ENCODE measurements at places on chromosomes 6 and 20.

GRCh38 chr6:113317442-113317841 is 539.7 kb upstream of the MARCKS start:
- no peak for DNase-seq

- DNase-seq, result no peak
These were observed 1.7 kb downstream of the PDE7B start for GRCh38 chr6:135853227-135853626.

- no peak for DNase-seq
These were observed 173.7 kb upstream of the ZNF217 start for GRCh38 chr20:53767206-53767930.

GRCh38 chr6:107658920-107659865 is 164.9 kb downstream of the SCML4 start:
- DNase-seq, result no peak

- DNase-seq, result no peak
These were observed 63.8 kb upstream of the TINAG start for GRCh38 chr6:54244430-54244829.

DNA sequence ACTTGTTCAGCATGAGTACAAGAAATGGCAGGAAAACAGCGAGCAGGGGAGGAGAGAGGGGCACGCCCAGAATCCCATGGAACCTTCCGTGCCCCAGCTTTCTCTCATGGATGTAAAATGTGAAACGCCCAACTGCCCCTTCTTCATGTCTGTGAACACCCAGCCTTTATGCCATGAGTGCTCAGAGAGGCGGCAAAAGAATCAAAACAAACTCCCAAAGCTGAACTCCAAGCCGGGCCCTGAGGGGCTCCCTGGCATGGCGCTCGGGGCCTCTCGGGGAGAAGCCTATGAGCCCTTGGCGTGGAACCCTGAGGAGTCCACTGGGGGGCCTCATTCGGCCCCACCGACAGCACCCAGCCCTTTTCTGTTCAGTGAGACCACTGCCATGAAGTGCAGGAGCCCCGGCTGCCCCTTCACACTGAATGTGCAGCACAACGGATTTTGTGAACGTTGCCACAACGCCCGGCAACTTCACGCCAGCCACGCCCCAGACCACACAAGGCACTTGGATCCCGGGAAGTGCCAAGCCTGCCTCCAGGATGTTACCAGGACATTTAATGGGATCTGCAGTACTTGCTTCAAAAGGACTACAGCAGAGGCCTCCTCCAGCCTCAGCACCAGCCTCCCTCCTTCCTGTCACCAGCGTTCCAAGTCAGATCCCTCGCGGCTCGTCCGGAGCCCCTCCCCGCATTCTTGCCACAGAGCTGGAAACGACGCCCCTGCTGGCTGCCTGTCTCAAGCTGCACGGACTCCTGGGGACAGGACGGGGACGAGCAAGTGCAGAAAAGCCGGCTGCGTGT is 11.6 kb downstream of the TNFAIP3 start:
- DNase-seq, result no peak

GRCh38 chr6:82033631-82034211 is 213.8 kb downstream of the IBTK start:
- no peak for DNase-seq

DNA sequence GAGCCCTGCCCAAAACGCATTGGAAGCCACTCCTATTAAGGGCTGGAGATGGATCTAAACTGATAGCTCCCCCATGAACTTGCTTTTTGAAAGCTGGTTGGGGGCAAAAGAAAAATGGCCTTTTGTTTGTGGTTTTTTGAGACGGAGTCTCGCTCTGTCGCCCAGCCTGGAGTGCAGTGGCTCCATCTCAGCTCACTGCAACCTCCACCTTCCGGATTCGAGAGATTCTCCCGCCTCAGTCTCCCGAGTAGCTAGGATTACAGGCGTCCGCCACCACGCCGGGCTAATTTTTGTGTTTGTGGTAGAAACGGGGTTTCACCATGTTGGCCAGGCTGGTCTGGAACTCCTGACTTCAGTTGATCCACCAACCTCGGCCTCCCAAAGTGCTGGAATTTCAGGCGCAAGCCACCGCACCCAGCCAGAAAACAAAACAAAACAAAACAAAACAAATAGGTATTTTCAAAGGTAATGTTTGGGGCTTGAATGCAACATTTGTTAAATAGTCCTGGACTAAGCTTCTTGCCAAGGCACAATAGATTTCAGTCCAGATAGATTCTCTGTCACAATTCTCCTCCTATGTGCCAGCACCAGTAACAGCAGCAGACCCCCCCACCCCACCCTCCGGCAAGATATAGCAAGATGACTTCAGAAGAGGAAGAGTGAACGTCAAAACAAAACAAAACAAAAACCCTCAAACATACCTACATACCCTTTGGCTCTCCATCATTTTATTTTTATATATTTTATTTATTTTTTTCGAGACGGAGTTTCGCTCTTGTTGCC is 26.5 kb upstream of the ABT1 start:
- no peak for DNase-seq

DNA sequence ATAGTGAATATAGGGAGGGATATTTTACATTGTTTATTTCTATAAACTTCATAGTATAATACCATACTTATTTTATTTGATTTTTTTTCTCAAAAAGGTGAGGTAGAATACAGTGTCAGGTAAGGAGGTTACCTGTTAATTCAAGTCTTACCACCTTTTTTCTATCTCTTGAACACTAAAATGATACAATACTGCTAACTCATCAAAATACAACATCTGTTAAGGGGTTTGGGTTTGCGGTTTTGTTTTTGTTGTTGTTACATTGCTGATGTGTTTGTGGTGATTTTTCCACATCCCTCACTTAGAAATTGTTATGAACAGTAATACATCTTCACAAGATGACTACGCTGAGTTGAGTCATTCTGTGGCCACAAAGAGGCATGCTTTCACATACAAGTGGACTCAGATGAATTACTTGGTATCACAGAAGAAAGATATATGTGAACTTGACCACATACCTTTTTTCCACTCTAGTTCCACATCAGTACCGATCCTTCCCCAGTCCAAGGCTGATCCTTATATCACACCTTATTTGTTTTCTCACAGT is 139.4 kb upstream of the ID4 start:
- no peak for DNase-seq

DNA sequence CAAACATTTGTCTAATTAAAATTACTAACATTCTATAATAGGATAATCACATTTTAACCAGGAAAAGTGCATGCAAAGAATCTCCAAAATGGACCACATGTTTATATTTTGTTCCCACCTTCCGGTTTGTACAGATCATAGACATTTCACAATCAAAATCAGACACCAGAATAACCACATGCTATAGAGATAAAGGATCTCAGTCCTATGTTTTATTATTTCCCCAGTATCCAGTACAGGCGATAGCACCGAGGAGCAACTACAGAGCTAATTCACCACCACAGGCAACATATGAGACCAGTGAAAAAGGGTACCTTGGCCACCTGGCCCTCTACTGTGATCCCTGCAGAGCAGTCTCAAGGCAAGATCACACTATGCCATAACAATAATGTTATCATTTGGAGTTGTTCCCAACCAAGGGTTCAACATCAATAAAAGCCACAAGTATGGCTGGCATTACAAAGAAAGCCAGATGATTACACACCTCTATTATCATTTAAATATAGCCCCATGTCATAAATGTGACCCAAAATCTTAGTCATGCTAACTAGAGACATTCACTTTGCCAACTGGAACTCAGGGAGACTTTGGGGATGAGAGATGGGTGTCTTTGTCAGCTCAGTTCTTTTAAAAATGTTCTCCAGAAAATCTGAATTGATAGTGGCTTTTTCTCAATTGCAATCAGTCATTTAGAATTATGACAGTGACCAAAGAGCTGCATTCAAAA is 46.7 kb downstream of the RALGAPA2 start:
- no peak for DNase-seq

DNA sequence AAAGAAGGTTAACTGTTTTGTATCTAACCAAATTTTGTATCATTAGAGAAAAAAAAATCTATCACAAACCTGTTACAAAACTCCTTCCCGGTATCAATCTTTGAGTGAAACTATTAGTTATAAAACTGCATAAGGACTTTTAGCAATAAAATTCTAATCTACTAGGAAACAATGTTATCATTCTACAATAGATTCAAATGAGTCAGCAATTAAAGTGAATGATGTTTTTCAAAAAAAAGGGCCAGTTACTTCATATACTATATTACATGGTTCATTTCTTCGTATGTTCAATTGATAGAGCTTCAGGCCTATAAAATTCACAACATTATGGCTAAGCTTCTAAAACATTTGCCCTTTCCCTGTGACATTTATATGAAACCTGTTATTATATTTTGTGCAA is 15.6 kb downstream of the ASCC3 start:
- no peak for DNase-seq

DNA sequence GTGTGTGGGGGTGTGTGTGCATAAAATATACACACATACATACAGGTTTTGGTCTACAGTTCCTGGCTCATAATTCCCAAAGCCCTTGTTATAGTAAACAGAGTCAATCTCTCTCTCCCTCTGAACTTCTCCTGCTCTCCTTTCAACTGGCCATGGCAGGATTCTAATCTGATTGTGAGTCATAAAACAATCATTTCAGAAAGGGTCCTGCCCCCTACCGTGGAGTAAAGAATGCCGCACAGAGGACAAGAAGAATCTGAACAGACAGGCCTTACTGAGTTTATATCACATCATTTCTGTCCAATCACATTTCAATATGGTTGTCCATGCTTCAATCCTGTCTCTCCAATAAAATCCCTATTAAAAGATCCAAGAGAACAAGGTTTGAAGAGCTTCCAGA is 416.9 kb downstream of the FRK start:
- DNase-seq, result no peak

DNA sequence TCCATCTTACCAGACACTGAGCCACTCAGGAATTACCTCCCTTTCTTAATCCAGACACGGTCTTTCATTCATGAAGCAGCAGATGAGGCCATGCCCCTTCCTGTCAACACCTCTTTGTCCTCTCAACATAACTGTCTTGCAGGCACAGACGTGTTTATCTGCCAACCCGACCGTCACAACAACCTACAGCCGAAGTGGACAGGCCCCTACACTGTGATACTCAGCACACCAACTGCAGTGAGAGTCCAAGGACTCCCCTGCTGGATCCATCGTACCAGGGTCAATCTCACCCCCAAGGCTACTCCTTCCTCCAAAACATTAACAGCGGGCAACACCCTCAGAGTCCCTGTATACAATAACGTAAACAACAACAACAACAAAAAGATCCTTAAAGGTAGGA is 30.6 kb upstream of the ULBP3 start:
- no peak for DNase-seq

DNA sequence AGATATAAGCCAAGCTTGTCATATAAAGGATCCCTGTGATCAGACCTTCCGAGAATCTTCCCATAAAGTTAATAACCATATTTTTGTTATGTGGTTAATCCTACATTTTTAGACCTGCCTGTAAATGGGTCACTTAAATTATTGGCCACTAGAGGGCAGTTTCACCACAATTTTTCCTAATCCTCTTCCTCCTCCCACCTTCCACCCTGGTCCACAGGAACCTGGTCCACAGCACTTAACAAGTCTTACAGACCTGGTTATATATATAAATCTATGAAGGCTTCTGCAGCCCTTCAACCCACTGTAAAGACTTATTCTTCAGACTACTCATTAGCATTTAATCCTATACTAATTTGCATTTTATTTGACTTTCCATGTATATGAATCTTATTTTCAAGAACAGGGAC is 28.3 kb downstream of the MRS2 start:
- DNase-seq, result no peak
